ENCODE measurements at places on chromosomes 12 and 14. TPM values are rescaled to one million over a fixed set of nuclear protein-coding genes. Genes with fewer than 3 reads are reported as not detected.

The IGF1 gene
- 1.3 TPM for total RNA-seq

The L3HYPDH gene
- 39.8 TPM for total RNA-seq

The KITLG gene
- total RNA-seq: 64.6 TPM

The TMEM253 gene
- total RNA-seq: not detected

The SIX4 gene
- 18.3 TPM for total RNA-seq

The PA2G4 gene
- total RNA-seq: 92.2 TPM

The PAPLN gene
- 9.5 TPM for total RNA-seq

The TAS2R7 gene
- total RNA-seq: not detected

The IL23A gene
- total RNA-seq: not detected

The BCL11B gene
- total RNA-seq: under 0.01 TPM

The DPF3 gene
- 13.7 TPM for total RNA-seq

The SLC4A8 gene
- total RNA-seq: 3.3 TPM

The EXOC3L4 gene
- 0.26 TPM for total RNA-seq

The LRFN5 gene
- total RNA-seq: 3.6 TPM

The FAM234B gene
- total RNA-seq: 6.7 TPM

The NELL2 gene
- total RNA-seq: 0.26 TPM

The TAS2R42 gene
- not detected for total RNA-seq

The CMA1 gene
- not detected for total RNA-seq

The SCYL2 gene
- total RNA-seq: 37.5 TPM

The MDGA2 gene
- not detected for total RNA-seq

The HCAR2 gene
- not detected for total RNA-seq

The FAM90A1 gene
- 0.33 TPM for total RNA-seq

The FOXA1 gene
- under 0.01 TPM for total RNA-seq

The GLI1 gene
- total RNA-seq: 2.0 TPM

The RNASE4 gene
- 20.0 TPM for total RNA-seq

The KRT79 gene
- not detected for total RNA-seq

The PLA2G1B gene
- total RNA-seq: not detected

The SRRM4 gene
- not detected for total RNA-seq

The RNF34 gene
- total RNA-seq: 79.4 TPM

The P2RX7 gene
- 16.7 TPM for total RNA-seq

The PGF gene
- total RNA-seq: 7.6 TPM

The PCED1B gene
- total RNA-seq: 0.33 TPM

The ZNF605 gene
- total RNA-seq: 15.2 TPM

The RASAL1 gene
- total RNA-seq: not detected

The PLEKHG3 gene
- 0.17 TPM for total RNA-seq

The TSHR gene
- total RNA-seq: not detected

The GLIPR1L1 gene
- not detected for total RNA-seq

The RIMBP2 gene
- 0.17 TPM for total RNA-seq

The FAM181A gene
- total RNA-seq: not detected

The LMO3 gene
- total RNA-seq: 0.50 TPM

The ZNF891 gene
- total RNA-seq: 1.2 TPM

The KRT77 gene
- total RNA-seq: not detected

The KRT71 gene
- not detected for total RNA-seq

The OR6C76 gene
- total RNA-seq: not detected

The MARCHF9 gene
- 3.8 TPM for total RNA-seq

The ITGB7 gene
- total RNA-seq: 0.50 TPM

The GPR162 gene
- 11.8 TPM for total RNA-seq

The IL31 gene
- not detected for total RNA-seq

The EEF1AKMT3 gene
- 8.9 TPM for total RNA-seq

The NAA30 gene
- 14.6 TPM for total RNA-seq

The PPP1R13B gene
- 2.0 TPM for total RNA-seq

The ZNF839 gene
- total RNA-seq: 8.8 TPM

The TTC9 gene
- 1.3 TPM for total RNA-seq

The OLR1 gene
- total RNA-seq: 1.2 TPM

The NXPH4 gene
- 0.50 TPM for total RNA-seq

The AMDHD1 gene
- total RNA-seq: 0.33 TPM

The TAS2R8 gene
- not detected for total RNA-seq

Data from fibroblast of lung (primary cell).